ENCODE measurements at places on chromosomes 12 and 14.

DNA sequence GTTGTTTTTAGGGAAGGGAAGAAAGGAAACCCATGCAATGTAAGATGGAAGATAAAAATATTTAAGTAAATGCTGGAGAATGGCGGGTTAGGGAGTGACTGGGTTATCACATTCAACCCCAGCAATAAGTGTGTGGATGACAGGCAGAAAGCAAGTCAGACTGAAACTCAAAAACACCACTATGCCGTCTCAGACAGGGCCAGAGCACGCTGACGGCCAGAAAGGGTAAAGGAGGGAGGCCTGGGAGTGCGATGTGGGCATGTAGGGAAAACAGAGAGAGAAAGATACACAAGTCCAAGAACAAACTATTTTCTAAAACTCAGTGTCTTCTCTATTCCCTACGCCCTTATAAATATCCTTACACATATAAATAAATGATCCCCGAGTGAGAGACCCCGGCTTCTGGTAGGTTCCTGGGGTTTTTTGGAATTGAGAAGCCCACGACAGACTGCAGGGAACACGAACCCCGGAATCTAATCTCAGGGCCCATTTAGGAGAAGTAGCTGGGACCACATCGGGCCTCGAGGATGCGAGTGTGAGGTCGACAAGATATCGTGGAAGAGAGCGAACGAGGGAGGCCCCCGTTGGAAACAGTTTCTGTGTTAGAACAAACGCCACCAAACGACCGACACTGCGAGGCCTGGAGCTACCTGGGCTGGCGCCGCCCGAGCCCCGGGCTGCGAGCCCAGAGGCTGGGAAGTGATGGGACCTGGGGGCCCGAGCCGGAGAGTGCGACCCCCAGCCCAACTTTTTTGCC is 735 bp upstream of the OTX2 start:
- DNase-seq, result no peak

- no peak for DNase-seq
Observed at GRCh38 chr12:82781309-82781997, 94.7 kb downstream of the TMTC2 start.

DNA sequence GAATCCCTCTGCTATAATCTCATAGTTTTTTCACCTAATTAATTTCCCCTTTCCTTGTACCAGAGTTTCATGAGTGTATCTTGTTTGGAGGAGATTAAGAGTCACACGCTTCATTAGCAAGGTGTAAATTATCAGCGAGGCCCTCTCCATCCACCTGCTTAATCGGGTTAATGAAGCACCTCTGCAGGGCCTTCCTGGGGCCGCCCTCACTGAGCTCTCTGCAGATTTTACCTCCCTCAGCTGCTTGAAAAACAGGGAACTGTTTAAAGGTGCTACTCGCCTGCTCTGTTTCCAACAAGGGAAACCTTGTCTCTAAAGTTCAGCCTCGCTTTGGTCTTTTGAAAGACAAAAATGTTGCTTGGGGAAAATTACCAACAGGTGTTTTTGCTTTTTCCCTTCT is 35.8 kb downstream of the OTX2 start:
- no peak for DNase-seq

DNA sequence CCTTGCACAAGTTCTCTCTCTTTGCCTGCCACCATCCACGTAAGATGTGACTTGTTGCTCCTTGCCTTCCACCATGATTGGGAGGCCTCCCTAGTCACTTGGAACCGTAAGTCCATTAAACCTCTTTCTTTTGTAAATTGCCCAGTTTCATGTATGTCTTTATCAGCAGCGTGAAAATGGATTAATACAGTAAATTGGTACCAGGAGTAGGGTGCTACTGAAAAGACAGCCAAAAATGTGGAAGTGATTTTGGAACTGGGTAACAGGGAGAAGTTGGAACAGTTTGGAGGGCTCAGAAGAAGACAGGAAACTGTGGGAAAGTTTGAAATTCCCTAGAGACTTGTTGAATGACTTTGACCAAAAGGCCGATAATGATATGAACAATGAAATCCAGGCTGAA is 27.9 kb downstream of the STYK1 start:
- no peak for DNase-seq

GRCh38 chr14:21264025-21264801 is 5.0 kb downstream of the HNRNPC start:
- DNase-seq, result no peak

DNA sequence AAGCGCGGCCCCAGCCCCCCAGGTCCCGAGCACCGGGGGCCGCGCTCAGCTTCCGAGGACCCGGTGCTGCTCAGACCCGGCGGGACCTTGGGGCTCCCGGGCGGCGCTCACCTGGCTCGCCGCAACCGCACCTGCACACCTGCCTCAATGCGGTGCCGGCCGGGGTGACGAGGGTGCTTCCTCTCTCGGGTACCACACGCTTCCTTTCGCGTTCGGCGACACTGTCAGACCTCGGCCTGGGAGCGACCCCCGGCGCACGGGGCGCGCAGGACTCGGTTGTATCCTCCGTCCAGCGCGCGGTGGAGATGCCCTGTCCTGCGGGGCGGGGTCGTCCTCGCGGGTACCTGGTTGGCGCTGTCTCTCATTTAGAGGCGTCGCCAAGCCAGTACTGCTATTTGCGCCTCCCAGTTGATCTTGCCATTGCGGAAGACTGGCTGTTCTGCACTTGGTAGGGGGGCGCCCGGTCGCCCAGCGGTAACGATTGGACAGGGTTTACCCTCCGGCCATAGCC is 718 bp downstream of the PACS2 start:
- DNase-seq, result no peak

DNA sequence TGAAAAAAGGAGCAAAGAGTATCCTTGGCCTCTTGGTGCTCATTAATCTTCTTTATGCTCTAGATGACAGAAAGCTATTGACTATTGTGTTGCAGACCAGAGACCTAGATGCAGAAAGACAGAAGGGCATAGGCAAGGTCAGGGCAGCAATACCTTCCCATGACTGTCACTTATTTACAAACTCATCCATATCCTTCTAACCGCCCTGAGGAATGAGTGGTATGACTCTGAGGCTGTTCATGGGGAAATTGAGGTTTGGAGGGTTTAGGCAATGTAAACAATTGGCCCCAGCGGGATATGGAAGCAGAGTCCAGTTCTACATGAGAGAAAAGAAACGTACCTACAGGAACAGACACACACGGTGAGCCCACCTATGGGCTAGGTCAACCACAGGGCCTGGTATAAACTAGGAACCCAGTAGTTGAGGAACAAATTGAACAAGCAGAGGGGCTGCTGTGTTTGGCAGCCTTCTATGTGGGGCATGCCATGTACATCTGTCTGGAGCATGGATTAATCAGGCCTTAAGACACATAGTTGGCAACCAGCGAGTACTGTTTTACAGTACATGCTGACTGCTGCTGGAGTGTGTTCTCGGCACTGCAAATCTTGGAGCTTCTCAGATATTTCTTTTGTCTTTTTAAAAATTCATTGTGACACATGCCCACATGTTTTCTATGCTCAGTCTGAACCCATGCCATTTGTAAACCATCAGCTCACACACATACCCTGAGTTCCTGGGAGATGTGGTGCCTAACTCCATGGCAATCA is 159.7 kb upstream of the NTF3 start:
- no peak for DNase-seq

DNA sequence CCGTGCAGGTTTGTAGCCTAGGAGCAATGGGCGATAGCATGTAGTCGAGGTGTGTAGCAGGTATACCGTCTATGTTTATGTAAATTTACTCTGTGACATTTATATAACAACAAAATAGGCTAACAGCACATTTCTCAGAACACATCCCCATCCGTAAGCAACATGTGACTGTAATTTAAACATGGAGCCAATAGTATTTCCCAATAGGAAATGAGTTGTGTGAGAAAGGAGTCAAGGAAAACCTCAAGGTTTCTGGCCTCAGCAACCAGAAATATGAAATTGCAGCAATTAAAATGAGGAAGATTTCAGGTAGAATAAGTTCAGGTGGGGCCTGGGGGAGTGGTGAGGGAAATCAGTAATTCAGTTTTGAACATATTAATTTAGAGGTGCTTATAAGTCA is 136.0 kb downstream of the MSRB3 start:
- no peak for DNase-seq

DNA sequence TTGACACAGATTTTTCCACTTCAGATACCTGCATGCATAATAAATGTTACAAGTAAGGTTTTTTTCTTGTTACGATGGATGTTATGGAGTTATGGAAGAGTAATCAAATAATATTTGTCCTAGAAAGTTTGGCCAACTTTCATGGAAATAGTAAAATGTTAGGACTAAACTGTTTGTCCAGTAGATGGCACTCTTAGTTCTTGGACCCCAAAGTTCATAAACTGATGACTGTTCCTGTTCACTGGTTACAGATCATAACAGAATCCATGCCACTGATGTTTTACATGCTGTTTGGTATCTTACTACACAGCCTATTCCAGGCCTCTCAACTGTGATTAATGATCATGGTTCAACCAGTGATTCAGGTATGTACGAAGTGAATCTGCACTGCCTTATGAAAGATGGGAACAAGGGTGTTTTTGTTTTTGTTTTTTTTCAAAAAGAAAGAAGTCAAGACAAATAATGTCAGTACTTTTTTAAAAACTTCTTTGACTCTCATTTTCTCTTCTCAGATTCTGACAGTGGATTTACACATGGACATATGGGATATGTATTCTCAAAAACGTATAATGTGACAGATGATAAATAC is 48.8 kb upstream of the SLCO1C1 start:
- no peak for DNase-seq

DNA sequence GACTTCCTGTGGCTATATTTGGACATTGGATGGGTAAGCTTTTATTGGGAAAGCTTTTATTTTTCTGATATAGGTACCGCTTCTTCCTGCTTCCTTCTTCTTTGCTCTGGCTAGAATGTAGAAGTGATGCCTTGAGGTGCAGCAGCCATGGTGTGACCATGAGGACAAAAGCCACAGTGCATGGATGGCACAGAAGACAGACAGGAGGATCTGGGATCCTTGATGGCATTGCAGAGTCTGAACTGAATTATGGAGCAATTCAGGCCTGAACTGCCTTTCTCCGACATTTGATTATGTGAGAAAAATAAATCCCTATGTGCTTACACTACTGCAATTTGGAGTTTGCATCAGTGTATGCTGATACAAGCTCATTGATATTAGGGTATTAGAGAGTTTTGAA is 191.3 kb upstream of the CRY1 start:
- DNase-seq, result no peak

- DNase-seq, result no peak
Observed at GRCh38 chr12:4202487-4202886, 71.1 kb upstream of the CCND2 start.

GRCh38 chr12:15196221-15196620 is 25.0 kb downstream of the RERG start:
- no peak for DNase-seq

DNA sequence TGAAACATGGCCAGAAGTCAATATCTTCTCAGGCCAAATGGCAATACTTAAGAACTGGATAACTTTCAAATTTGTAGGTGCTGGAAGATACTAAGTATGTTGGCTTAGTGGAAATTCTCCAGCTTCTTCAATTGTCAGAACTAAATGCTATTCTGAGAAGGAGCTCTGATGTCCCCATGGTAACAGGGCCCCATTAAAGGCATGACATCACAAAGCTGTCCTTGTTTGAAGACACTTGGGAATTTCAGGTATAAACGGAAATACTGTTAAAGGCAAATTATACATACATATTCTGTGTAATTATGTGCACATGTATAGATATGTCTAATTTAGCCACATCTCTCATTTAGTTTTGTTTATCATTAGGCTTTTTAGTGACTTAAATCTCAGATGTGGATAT is 210.0 kb upstream of the SEL1L start:
- no peak for DNase-seq

DNA sequence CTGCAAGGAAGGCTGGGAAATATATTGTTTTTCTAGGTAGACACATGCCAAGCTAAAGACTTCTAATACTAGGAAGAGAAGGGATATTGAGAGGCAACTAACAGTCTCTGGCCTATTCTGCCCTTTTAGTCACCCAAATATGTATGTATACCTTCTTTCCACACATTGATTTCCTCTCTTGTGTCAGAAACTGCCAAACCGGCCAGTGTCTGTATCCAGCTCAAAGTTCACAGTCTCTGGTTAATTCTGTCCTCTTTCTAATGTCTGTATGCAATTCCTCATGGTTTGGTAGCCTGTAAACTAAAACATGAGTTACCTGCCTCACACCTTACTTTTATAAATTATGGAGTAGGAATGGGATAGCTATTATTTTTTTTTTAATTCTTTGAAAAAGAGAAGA is 25.2 kb upstream of the CPSF6 start:
- DNase-seq, result no peak

DNA sequence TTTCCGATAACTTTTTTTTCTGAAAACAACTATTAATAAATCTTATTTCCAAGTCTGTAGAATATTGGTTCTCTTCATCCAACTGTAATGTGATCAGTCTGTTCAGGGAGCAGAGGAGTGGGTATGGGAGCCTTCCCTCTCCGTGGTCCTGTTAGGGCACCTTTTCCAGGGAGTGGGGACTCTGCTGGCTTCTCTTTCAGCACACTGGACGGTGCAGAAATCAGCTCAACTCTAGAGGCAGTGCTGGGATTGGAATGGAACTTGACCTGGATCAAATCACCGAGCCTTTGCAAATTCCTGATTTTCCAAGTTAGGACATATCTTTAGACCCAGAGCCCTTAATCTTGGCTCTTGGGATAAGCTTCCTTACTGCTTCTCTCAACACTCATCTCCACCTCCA is 630.4 kb downstream of the DIO2 start:
- DNase-seq, result no peak

- no peak for DNase-seq
Observed at GRCh38 chr14:77805706-77806105, 5.8 kb downstream of the ADCK1 start.

DNA sequence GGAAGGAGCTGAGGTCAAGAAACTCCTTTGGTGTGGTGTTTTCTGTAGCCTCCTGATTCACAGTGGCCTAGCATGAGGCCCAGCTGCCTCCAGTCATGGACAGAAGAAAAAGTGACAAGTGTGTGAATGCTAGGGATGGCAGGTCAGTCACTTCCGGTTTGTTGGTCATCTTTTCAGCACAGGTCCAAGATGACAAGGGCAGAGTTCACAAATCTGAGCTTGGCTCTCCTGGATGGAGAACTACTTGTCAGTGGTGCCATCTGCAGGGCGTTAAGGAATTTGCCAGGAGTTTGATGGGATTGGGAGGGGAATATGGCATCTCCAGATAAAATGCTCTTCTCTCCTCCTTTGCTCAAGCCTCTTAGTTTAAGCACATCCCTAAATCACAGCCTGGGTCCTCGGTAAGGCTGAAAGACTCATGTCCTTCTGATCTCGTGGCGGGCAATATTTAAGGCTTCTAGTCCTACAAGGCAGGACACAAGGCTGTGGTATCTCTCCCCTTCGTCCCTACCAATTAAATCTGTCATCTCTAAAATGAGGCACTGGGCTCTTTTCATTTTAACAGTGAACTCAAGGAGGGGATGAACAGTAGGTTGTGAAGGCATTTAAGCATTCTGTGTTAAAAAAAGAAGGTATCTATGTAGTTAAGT is 10.0 kb downstream of the TUBA1B start:
- DNase-seq, result no peak

GRCh38 chr12:53948650-53949593 is 5.8 kb upstream of the HOXC12 start:
- DNase-seq, result no peak

DNA sequence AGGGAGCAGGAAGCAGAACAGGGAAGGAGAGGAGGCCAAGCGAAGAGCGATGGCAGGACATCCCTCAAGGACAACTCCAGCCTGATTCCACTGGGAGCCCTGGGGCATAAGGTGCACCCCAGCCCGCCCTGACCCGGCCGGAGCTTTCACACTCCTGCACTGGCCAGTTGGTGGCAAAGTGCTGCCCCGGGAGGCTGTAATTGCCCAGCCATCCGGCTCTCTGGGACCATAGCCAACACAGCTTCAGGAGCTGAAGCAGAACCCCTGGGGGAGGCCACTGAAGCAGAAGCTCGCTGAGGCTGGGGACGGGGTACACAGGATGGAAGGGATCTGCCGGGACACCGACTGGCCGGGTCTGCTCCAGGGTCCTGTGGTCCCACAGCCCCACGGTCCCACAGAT is 41.9 kb upstream of the BEGAIN start:
- no peak for DNase-seq

Data from stimulated activated CD8-positive, alpha-beta memory T cell treated with anti-CD3 and anti-CD28 coated beads, Interleukin-15, amount 100 ng/mL, for 48 hours (primary cell).